CD4-positive, alpha-beta T cell treated with Interleukin-2 at 100 ng/mL for 4 hours (primary cell): ENCODE measurements at places on chromosomes 12 and 14.

DNA sequence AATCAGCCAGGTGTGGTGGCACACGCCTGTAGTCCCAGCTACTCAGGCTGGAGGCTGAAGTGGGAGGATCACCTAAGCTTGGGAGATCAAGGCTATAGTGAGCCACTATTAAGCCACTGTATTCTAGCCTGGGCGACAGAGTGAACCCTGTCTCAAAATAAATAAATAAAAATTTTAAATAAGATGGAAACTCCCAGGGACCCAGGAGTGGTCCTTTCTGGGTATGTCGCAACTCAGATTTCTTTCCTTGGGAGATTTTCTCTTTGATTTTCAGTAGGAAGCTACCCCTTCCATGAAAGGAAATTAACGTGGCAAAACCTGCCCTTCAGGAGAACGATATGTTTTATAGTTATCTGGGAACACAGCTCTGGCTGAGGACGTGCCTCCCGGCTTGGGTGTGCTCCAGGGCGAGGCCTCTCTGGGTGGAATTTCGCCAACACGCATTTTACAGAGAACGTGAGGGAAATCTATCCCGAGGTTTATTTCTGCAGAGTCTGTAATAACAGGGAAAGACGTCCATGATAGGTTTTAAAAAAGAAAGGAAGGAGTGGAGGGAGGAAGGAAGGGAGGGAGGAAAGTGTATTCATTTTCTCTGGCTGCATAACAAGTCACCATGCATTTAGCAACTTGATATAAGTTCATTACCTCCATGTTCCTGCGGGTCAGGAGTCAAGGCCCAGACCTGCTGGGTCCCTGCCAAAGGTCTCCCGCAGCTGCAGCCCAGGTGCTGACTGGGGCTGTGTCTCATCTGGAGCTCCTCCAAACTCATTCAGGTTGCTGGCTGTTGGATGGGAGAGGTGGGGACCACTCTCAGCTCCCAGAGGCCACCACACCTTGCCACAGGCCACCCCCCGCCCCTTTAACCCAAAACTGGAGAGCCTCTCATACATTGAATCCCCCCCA lies 80.6 kb upstream of the GSC start:
- no peak for DNase-seq

- DNase-seq: no peak
These were observed 5.2 kb upstream of the AAAS start for GRCh38 chr12:53326460-53327185.

DNA sequence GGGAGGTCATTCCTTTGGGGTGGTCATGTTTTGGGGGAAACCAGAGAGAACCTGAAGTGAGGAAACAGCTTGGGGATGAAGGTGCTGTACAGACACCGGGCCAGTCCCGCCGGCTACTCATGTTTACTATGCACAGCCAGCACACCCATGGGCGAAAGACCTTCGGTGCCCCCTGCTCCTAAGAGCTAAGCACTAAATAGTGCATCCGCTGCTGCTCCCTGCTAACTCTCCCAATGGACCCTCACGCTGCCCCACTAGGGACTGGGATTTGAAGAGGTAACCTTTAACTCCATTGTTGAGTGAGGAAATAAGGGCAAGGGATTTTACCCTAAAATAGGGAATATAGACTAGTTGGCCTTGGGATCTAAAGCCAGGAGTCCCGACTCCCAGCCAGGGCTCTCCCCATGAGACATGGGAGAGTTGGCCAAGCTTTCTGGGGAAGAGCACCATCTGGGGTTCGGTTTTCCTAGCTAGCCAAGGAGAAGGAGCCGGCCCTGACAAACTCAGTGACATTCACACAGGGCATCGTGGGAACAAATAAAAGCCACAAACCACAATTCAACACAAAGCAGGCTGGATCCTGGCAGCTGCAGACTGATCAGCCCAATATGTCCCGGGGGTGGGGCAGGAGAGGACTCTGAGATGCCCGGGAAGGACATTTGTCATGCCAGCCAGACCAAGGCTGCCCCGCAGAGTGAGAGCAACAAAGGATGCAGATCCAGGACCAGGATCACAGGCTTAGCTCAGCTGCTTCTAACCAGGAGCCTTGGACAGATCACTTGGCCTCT lies 91.7 kb downstream of the SINHCAF start:
- DNase-seq: no peak

- DNase-seq: no peak
These were observed 7.2 kb downstream of the SH2B3 start for GRCh38 chr12:111412830-111413441.

- DNase-seq: no peak
These were observed 180.8 kb downstream of the CRADD start for GRCh38 chr12:93857991-93858447.

- no peak for DNase-seq
These were observed 20.1 kb downstream of the TPCN1 start for GRCh38 chr12:113241191-113242025.

- DNase-seq: no peak
These were observed 316.2 kb downstream of the PAWR start for GRCh38 chr12:79374545-79374944.
